ENCODE measurements at places on chromosomes 13 and 19. TPM values are rescaled to one million over a fixed set of nuclear protein-coding genes. Genes with fewer than 3 reads are reported as not detected.

SLITRK5 gene
- total RNA-seq, result 1.5 TPM

ZNF547 gene
- 1.7 TPM for total RNA-seq

PRR19 gene
- total RNA-seq, result 1.8 TPM

GRCh38 chr19:34505321-34506025 lies 23.9 kb downstream of the WTIP start:
- DNase-seq, result no peak

DNA sequence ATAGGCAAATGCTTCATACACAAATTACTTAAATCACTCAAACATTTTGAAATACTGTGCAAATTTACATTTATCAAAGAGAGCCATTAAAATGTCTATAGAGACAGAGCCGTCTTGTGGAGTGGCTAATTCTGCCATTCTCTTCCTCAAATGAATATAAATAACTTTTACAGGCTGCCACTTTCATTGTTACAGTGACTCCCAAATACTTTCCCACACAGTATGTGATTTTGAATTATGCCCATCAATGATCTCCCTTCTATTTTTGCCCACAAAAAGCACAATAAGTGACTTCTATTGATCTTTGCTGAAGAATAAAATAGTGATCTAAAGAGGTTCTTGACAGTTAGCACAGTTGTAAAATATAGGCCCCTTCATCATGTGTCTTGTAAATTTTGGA lies 1244.9 kb downstream of the PCDH17 start:
- no peak for DNase-seq

GRCh38 chr19:45900738-45901431 lies 1.5 kb downstream of the MYPOP start:
- DNase-seq, result no peak

DNA sequence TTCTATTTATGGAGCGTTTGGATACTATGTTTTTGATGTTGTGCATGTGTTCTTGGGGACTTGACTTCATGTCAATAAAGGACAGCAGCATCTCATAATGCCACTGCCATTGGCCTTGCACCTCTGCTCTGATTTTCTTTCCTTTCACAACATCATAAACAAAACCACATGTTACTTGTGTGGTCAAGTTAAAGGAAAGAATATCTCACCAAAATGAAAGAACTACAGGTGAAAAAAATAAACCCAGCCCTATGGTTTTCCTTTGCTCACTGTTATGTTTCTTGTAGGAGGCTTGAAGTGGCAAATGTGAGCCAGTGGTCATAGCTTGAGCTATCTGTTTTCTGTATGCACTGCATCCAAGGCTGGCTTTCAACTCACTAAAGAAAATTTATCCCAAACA lies 240.4 kb downstream of the KCNRG start:
- no peak for DNase-seq

All from G401 (cell line).